GM23248 (cell line): ENCODE measurements at places on chromosomes 11 and 22. TPM values are rescaled to one million over a fixed set of nuclear protein-coding genes. Genes with fewer than 3 reads are reported as not detected.

GRCh38 chr22:46381142-46381541 lies 45.6 kb downstream of the TRMU start:
- no peak overlapping the region for H3K4me3 ChIP-seq
- H3K36me3 ChIP-seq: no peaks in the 10 kb centered on the region
- H3K27ac ChIP-seq: no peak overlapping the region
- H3K4me1 ChIP-seq: no peaks in the 10 kb centered on the region

DNA sequence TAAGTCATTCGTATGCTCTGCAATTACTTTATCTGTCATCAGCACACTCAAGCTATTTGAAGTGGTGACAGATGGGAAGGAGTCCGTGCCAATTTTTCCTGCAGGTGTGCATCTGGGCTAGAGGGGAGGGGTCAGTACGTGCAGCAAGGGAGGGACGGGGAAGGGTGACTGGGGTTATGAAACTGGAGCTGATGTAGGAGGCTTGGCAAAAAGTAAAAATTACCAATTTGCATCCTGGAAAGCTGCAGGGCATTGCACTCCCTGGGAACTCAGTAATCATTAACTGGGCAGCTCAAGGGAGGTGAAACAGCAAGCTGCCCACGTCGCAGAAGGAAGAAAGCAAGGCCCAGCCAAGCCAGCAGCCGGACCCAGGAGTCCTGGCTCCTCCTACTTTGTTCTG lies 87.1 kb upstream of the TMEM45B start:
- H3K27ac ChIP-seq: no peak overlapping the region
- H3K27me3 ChIP-seq: peaks cover 67% of the 10 kb centered on the region
- DNase-seq: no peak
- H3K4me3 ChIP-seq: no peak overlapping the region
- H3K4me1 ChIP-seq: no peaks in the 10 kb centered on the region
- H3K36me3 ChIP-seq: no peaks in the 10 kb centered on the region

The CST6 gene
- 15.3 and 21.9 TPM in 2 replicates for total RNA-seq

- H3K27ac ChIP-seq: no peak overlapping the region
- no peaks in the 10 kb centered on the region for H3K4me1 ChIP-seq
- H3K36me3 ChIP-seq: no peaks in the 10 kb centered on the region
- no peaks in the 10 kb centered on the region for H3K27me3 ChIP-seq
- DNase-seq: no peak
- no peak overlapping the region for H3K4me3 ChIP-seq
These were observed 205.0 kb downstream of the CWF19L2 start for GRCh38 chr11:107252429-107253161.

DNA sequence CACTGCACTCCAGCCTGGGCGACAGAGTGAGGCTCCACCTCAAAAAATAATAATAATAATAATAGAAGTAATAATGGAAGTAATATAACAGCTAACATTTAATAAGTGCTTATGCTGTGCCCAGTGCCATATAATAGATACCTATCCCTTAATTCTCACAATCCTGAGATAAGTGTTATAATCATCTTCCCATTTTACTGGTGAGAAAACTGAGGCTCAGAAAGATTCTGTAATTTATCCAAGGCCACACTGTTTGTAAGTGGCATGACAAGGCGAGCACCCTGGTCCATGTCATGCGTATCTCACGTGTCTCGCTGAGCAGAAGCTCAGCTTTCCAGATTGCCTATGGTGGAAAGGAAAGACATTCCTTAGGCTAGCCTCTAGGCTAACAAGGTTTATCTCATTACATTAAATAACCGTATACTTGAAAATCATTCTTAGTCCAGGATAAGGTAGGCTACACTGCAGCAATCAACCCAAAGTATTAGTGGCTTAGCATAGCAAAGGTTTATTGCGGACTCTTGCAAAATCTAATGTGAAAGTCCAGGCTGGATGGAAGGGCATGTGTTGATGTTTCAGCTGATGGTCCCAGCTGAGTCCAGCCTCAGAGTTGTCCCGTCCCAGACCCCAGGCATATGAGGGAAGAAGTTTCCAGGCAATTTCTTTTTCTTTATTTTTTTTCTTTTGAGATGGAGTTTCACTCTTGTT lies 15.0 kb upstream of the LDLRAD3 start:
- no peak overlapping the region for H3K4me3 ChIP-seq
- H3K27ac ChIP-seq: no peak overlapping the region
- H3K27me3 ChIP-seq: peaks cover 16% of the 10 kb centered on the region; the same call in 1 of the 2 replicates
- H3K4me1 ChIP-seq: no peaks in the 10 kb centered on the region
- no peaks in the 10 kb centered on the region for H3K36me3 ChIP-seq

DNA sequence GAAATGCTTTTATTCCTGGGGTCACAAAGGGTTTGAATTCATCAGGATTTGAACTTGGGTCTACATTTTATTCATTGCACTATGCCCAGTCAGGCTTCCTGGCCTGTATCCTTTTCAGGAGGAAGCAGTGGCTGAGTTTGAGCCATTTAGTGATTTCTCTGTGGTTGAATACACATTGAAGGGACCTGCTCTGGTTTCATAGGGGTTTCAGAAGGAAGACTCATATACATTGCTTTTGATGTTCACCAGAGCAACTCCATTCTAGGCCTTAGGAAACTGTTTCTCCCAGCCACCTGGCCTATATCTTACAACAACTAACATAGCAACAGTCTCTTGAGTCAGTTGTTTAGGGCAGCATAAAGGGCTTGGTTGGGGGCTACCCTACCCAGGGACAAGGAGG lies 165.7 kb downstream of the INSC start:
- H3K27ac ChIP-seq: no peak overlapping the region
- no peak for DNase-seq
- no peaks in the 10 kb centered on the region for H3K36me3 ChIP-seq
- H3K4me3 ChIP-seq: no peak overlapping the region
- peaks cover 4% of the 10 kb centered on the region; the same call in 1 of the 2 replicates for H3K4me1 ChIP-seq

The MOGAT2 gene
- not detected in 2 replicates for total RNA-seq
